Suppressor macrophage (primary cell): ENCODE measurements at places on chromosomes 11 and 22.
A peak's percentile ranks its signal among the peaks of the same experiment; 100 is the strongest.

- DNase-seq = no peak
Observed at GRCh38 chr22:31218565-31219262, 6.6 kb downstream of the LIMK2 start.

- no peak for DNase-seq
Observed at GRCh38 chr11:1774886-1775285, 11.2 kb upstream of the CTSD start.

- no peak for DNase-seq
Observed at GRCh38 chr22:30315962-30316576, 10.7 kb downstream of the TBC1D10A start.

DNA sequence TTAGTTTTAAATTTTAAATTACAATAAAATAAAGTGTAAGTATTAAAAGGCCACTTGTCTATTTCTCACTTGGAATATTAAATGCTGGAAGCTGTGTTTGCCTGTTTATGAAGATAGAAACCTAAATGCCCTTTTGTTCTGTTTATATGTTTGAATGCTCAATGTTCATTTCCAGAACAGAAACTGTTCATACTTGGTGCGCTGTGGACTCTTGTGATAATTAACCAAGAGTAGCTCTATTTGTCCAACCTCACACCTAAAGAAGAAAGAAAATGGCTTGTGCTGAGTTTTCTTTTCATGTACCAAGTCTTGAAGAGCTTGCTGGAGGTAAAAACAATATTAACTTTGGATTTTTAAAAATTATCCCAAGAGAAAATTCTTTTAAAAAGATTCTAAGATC, 5.7 kb downstream of the C11orf54 start:
- DNase-seq = no peak

GRCh38 chr11:56782167-56782847, 33.8 kb upstream of the OR9G4 start:
- peak; percentile 4 for DNase-seq

DNA sequence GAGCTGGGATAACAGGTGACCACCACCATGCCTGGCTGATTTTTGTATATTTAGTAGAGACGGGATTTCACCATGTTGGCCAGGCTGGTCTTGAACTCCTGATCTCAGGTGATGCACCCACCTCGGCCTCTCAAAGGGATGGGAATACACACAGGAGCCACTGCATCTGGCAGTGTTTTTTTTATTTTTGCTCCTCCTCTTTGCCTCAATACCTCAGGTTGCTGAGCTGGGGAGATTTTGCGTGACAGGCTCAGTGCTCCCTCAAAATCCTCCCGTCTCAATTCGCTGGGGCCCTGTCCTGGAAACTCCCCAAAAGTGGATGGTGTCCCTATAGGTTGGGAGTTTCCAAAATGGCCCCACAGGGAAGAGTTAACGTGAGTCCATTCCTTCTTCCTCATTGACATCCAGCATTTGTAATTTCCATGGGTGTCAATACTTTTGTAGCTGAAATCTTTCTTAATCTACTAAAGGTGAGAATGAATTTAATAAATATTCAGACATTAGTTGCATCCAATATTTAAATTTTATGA, 71.8 kb downstream of the GGTLC2 start:
- DNase-seq = no peak

DNA sequence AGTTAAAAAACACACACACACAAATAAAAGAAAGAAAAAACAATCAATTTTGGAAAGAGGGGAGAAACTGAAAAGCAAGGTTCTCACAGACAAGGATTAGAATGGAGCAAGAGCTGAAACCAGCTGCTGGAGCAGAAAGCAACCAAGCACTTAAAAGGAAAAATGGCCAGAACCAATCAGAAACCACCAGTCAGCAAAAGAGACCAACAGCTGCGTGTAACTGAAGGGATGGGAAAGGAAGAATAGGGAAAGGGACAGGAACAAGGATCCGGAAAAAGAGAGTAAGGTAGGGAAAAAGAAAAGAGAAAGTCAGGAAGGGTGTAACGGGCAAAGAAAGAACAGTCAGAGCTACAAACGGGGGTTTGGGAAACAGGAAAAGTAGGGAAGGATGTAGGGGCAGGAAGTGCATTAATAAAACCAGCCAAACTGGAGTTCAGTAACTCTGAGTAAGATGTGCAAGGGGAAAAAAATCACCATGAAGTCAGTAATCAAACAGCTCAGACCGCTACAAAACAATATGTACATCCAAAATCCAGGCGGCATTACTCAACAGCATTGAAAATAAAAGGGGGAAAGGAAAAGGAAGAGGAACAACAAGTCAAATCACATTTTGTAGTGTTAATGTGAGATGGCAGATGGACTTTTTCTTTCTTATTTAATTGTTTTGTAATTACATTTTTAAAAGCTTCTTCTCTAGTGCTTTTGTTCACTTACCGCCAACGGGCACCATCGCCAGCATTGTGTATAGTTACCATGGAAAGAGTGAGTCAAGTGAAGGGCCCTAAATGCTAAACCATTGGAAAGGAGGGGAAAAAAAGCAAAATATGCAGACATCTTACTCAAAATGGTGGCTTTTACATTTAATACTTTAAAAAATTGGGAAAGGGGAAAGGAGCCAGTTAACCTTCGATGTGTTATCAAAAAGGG, 49.2 kb downstream of the APOL5 start:
- DNase-seq = no peak

GRCh38 chr22:25702040-25702439, 39.9 kb upstream of the MYO18B start:
- peak; percentile 50 for DNase-seq

GRCh38 chr11:121590772-121591404, 138.1 kb upstream of the SORL1-AS1 start:
- no peak for DNase-seq

DNA sequence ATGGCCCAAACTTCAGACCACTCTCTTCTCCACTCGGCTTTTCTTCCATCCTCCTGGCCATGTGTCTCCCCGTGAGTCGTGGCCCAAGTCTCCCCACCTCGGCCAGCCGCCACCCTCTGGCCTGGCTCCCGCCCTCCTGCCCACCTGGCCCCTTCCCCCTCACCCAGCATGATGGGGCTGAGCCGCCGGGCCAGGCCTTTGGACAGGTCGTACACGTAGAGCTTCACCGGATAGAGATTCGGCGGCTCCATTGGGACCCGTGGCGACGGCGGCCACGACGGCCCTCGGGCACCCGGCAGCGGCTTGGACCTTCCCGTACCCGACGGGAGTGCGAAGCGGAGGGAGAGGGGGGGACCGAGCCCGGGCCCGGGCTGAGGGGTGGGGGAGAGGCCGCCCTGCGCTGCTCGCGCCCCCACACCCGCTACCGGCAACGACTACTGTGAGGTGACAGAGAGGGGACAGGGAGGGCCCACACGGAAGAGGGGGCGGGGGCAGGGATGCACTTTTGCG, at the start of gene DESI1:
Gene DESI1, minus strand, starts transcription at position 455 of the 510 bp plus-strand sequence. Its CDS starts 204 bp downstream, at position 251.
- DNase-seq = peak; percentile 5

- DNase-seq = peak; percentile 86
Observed at GRCh38 chr11:66045177-66045639, 3.8 kb downstream of the GAL3ST3 start.

DNA sequence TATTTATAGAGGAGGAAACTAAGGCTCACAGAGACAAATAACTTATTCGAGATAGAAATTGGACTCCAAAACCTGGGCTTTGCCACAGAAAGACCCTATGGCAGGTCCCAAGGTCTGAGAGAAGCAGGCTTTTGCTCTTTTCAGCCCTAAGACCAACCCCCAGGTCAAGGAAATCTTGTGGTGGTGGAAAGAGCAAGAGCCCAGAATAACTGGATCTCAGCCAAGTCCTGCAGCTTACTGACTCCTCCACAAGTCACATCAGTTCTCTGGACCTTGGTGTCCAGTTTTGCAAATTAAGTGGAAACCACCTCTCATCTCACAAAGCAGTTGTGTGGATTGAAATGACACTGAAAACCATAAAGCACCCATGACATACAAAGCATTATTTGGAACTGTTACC, 122.2 kb downstream of the C11orf58 start:
- no peak for DNase-seq

DNA sequence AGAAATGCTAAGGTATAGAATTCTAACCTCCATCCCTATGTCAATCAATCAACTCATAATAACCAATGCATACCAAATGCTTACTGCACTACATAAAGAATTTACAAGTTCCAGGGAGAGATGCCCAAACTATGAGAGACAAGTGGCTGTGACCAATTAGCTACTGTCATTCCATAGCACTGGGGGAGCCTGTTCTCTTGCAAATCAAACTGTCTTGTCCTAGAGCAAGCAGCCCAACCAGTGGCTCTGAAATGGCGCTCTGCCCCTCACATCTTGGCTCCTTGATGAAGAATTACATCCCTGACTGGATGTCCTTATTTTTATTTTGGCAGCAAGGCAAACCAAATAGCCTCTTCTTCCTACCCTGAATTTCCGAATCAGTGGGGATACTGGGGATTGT, 272.4 kb upstream of the SYN3 start:
- no peak for DNase-seq

DNA sequence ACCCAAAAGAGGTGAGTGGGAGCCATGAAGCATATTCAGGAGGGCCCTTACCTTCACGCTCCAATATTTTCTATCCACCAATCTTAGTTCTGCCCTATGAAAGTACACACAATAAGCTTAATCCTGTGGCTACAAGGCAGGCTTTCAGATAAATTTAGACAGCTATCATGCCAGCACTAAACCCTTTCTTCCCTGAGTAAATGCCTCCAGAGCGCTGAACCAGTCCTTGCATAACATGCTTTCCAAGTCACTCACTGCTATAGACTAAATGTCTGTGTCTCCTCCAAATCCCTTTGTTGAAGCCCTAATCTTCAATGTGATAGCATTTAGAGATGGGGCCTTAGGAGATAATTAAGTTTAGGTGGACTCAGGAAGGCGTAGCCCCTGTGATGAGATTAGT, 50.3 kb upstream of the FIBIN start:
- DNase-seq = no peak

DNA sequence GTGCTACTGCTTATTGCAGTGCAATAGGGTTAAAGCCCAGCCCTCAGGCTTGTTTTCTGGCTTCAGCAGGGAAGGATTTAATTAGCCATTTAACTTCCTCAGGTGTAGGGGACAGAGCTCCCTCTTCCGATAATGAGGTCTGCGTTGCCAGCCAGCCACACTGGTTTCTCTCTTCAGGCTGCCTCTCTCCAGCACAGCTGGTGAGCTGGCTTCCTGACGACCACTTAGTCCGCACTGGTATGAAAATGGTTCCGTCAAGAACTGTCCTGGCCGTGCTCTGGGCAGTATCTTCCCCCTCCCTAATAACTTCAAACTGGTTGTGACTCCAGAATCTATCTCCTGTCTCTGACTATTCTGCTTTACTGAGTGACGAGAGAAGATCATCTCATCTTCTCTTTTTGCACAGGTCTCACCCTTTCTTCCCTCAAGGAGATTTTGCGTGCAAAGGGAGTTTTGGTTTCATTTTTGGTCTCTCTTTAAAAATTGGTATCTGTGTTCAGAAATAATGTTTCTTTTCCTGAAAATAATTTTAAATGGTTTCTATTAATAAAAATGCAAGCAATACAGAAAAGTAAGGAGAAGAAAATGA, 49.2 kb downstream of the CNTN5 start:
- no peak for DNase-seq

- no peak for DNase-seq
Observed at GRCh38 chr11:12083380-12083779, 27.0 kb upstream of the MICAL2 start.

DNA sequence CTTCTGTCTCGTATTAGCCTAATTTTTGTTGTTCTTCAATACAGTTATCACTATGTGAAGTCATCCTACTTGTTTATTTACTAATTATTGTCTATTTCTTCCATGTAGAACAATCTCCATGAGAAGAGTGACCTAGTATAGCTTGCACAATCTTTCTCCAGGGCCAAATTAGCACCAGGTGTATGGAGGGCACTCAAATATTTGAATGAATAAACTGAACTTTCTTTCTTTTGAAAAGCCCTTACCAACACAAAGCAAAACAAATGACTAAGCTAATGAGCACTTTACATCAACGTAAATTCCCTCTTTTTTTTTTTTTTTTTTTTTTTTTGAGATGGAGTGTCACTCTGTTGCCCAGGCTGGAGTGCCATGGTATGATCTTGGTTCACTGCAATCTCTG, 34.2 kb downstream of the ABTB2 start:
- no peak for DNase-seq

GRCh38 chr11:79013509-79013908, 427.3 kb downstream of the TENM4 start:
- DNase-seq = no peak

- no peak for DNase-seq
Observed at GRCh38 chr22:36673821-36674220, 29.7 kb downstream of the CACNG2 start.

DNA sequence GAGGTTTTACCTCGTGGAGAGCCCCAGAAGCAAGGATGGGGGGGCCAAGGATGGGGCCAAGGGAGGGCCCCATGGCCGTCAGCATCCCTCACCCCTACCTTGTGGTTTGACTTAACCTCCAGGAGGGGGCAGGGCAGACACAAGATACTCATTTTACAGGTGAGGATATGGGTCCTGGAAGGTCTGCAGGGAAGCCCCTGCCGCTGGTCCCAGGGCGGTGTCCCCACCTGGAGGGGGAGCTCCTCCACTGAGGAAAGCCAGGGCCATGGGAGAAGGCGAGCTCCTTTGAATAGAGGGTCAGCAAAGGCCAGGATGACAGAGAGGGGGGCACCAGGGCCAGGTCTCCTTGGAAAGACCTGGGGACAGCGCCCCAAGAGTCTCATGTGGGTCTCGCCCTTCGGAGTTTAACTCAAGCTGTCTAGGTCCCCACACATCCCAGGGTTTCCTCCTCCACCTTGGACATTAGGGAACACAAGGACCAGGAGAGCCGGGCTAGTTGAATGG, 5.9 kb upstream of the ADORA2A start:
- DNase-seq = no peak

GRCh38 chr11:117980280-117980679, 5.9 kb upstream of the IL10RA start:
- DNase-seq = no peak

- DNase-seq = peak; percentile 87
Observed at GRCh38 chr11:62337303-62338181, at the start of gene ASRGL1. Gene ASRGL1 (plus strand): TSS chr11:62337448. CDS start chr11:62337978, 530 bp downstream.

DNA sequence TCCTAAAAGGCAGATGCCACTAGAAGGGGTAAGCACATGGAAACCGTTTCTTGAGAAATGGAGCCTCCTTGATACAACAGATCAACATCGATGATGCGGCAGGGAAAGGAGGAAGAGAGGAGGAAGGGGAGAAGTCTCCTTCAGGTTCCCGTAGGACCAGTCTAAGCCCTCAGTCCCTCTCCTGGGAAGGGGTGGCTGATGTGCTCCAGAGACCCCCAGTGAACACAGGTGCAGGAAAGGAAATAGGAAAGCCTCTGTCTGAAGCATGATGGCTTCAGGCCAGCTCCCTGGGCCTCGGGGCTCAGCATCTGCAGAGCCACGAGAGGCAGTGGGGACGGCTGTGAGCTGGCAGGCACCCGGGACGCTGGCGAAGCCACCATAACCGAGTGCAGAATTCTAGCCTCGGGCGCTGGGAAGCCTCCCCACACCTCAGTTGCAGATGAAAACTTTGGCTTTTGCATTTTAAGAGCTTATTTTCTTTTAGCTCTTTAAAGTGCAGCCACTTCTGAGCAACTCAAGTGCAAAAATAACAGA, 1.8 kb downstream of the SPATA19 start:
- DNase-seq = no peak

GRCh38 chr22:22390989-22391388, 117.6 kb downstream of the ZNF280B start:
- no peak for DNase-seq
